Stimulated activated CD8-positive, alpha-beta memory T cell treated with anti-CD3 and anti-CD28 coated beads, Interleukin-4, amount 100 ng/mL, for 1 hour (primary cell): ENCODE measurements at places on chromosomes 6 and 20.

DNA sequence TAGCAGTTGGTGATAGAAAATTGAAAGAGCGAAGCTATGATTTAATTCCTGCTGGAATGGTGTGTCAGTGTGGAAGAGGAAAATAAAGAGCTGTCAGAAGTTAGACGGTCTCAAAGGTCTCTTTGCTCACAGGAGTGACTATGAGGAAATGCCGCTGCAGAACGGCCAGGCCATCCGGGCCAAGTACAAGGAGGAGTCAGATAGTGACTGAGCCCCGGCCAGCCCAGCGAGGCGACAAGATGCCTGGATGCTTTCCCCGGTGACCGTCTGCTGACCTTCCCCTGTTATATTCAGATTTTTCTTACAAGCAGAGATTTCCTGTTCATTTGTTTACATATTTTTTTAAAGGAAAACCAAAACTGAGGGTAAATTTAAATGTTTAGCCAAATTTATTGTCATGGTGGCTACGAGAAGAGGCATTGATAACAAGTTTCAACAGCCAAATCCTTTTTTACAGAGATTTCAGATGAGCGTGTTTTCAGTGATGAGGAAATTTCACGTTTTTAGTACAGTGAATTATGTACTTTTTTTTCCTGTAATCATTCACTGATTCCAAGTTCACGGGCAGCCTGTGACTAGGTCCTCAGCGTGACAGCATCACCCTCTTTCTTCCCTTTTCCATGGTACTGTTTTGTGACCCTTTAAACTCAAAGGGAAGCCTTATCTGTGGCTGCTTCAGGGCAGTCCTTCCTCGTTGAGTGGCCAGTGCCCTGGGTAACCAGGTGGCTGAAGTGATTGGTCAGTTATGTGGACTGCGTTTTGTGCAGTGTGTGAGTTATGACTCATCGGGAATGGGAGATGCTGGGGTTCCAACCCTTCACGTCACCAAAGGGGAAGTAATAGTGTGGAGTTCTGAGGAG, 12.6 kb downstream of the DYNLT1 start:
- no peak for DNase-seq

DNA sequence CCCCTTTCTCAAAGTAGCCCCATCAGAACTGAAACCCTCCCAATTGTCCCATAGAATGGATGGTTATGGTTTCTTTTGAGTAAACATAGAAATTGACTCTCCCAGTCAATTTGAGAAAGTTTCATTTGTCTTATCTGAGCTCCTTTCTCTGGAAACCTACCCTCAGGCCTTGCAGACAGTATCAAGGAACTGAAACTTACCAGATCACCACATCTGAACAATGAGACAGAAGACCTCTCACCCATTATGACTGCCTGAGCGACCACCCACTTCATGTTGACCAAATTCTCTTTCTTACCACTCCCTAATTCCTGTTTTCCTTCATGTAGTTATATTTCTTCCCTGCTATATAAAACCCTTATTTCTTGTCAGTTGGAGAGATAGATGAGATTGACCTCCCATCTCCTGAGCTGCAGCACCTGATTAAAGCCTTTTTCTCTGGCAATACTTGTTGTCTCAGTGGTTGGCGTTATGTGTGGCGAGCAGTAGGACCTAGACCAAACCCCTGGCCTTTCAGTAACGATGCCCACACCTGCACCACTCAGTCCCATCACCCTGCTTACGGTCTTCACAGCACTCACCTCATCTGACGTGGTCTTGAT, 138.9 kb downstream of the ZNF217 start:
- no peak for DNase-seq

- DNase-seq: no peak
Measured at GRCh38 chr6:116206231-116206903, 47.5 kb downstream of the TSPYL4 start.

DNA sequence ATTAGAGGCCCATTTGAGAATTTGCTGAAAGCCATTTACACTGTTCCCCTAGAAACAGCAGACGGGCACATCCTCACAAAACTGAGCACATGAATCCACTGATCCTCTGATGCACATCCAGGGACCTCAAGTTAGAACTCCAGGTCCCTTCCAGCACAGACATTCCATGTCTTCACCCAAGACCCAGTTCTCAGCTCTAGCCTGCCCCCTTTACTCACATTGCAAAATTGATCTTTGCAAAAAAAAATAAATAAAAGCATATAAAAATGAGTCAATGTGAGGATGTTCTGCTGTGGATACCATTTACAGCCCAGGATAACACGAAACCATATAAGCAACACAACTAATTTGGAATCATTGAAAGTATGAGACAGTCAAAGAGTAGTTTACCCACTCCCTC, 458.2 kb upstream of the JARID2 start:
- DNase-seq: no peak

- DNase-seq: no peak
Measured at GRCh38 chr20:17395729-17396128, 135.4 kb downstream of the BFSP1 start.

DNA sequence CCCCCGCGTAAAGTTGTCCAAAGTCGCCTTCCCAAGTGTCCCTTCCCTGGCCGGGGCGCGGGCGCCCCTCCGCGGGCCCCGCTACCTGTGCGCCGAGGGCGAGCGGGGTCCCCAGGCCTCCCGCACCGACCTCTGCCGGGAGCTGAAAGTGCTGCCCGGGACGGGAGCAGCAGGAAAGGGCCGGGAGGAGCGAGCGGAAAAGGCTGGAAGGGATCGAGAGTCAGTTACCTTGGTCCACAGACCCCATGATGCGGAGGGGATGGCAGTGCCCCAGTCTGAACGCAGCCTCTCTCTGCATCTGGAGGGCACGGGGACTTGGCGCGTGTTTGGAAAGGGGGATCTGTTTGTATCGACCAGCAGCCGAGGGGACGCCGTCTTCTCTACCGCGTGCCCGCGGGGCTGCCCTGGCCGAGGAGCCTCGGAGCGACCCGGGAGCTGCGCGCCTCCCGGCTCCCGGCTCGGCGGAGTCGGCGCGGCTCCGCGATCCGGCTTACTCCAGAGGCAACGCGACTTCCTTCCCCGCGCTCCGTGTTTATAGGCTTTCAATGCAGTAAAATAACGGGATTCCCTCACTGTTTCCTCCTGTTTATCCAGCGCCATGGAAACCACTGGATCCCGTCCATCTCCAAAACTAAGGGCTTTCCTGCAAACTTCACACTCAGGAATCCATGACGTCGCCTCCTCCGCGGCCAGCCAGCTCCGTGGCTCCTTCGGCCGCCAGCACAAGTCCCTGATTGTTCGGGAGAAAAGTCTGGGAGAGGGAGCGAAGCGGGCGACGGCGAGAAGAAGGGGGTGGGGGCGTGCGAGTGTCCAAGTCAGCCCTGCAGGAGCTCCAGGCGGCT, 20.0 kb upstream of the NFATC2 start:
- no peak for DNase-seq

GRCh38 chr6:31556307-31556706, 8.9 kb downstream of the NFKBIL1 start:
- DNase-seq: no peak

GRCh38 chr20:58890518-58891085, 38.1 kb downstream of the GNAS start:
- DNase-seq: peak; percentile 57

GRCh38 chr20:2279253-2279779, 16.5 kb upstream of the TGM3 start:
- no peak for DNase-seq

- no peak for DNase-seq
Measured at GRCh38 chr20:50891138-50891537, 40.1 kb downstream of the ADNP start.

DNA sequence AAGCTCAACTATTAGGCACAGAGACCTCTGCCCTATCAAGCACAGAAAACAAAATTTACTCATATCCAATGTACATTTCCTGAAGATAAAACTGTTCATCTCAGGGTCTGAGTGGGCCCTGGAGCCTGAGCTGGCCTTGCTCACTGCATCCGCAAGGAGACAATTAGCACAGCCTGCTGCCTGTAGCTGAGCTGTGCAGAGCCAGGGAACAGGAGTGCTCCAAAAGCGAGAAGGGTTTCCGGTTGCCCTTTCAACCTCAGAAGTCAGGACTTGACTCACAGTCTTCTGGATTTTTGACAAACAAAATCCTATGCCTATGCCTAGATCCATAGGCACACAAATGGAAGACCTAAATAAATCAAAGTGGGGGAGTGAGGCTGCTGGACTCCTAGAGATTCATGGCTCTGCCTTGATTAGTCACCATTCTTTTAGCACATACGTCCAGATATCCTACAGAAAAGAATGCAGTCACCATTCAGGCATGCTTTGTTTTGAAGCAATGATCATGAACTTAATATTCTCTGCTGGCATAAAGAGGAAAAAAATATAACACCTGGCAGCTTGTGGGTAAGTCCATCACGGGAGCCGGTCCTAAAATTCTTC, 73.5 kb downstream of the BFSP1 start:
- no peak for DNase-seq

- DNase-seq: no peak
Measured at GRCh38 chr6:133504761-133505160, 263.6 kb downstream of the EYA4 start.

GRCh38 chr6:101402622-101403031, 9.1 kb downstream of the GRIK2 start:
- no peak for DNase-seq

- DNase-seq: peak; percentile 62
Measured at GRCh38 chr6:26158076-26158580, 70.9 kb downstream of the HFE start.

DNA sequence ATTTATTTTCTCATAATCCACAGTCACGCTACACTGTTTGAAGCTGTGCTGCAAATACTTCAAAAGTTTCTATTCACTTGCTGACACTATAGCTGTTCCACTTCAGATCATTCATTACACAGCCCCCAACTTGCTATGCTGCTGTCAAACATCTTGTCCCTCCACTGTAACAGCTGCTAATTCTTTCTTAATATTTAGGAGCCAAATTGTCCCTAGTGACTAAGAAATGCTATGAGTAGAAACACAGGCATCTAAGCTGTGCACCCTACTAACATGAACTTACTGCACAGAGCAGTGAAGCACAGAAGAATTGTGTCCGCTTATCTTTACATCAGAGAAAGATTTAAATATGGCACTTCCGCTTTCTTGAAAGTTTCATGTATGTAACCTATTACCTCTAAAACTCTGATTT, 91.3 kb downstream of the PDE10A start:
- DNase-seq: no peak

- no peak for DNase-seq
Measured at GRCh38 chr6:100105919-100106529, 112.0 kb upstream of the MCHR2 start.

DNA sequence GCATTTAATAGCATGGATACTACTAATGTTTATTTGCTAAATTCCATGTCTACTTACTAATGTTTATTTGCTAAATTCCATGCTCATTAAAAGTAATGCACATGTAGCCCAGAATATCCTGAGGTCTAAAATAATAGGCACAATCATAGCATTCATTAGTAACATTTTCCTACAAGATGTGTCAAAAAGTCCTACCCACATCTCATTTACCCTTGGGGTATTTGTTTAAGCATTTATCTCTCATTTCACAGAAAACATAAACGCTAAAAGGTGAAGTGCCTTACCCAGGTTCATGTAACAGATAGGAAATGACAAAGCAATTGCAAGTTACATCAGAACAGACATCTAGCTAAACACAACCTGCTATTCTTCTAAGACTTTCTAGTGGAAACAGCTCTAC, 457.1 kb downstream of the HACE1 start:
- DNase-seq: no peak

DNA sequence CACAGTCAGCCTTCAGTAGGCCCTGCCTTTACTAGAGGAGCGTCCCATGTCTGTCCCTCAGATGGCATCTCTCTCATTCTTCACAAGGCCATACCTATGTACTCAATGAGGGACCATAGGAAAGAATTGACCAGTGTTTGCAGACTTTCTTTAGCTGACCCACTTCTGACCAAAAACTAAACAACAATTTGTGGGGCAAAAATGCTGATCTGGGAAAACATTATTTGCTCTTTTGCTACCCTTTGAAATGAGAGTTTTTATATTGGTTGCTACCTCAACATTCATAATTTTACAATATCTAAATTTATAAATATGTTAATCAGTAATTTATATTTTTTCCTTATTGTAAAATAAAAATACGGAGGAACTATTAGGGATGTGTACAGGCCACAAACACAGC, 539.4 kb upstream of the GJE1 start:
- DNase-seq: no peak

DNA sequence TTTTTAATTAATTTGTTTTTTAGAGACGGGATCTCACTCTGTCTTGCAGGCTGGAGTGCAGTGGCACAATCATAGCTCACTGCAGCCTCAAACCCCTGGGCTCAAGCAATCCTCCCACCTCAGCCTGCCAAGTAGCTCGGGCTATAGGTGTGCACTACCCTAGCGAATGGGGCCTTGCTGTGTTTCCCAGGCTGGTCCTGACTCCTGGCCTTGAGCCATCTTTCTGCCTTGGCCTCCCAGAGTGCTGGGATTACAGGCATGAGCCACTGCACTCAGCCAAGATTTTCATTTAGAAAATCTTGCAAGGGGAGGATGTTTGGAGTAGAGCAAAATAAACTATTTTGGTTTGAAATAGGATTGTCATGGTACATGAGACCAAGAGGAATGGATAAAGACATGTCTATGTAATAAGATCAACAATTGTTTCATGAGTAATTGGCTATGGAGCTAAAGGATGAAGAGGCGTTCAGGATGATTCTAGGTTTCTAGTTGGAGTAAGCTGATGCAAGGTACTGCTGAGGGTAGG, 237.8 kb downstream of the UST start:
- DNase-seq: no peak

- no peak for DNase-seq
Measured at GRCh38 chr6:105781915-105782314, 304.2 kb upstream of the PRDM1 start.

- no peak for DNase-seq
Measured at GRCh38 chr6:54236984-54237383, 71.3 kb upstream of the TINAG start.

GRCh38 chr6:160080097-160080496, 41.5 kb upstream of the SLC22A1 start:
- no peak for DNase-seq

DNA sequence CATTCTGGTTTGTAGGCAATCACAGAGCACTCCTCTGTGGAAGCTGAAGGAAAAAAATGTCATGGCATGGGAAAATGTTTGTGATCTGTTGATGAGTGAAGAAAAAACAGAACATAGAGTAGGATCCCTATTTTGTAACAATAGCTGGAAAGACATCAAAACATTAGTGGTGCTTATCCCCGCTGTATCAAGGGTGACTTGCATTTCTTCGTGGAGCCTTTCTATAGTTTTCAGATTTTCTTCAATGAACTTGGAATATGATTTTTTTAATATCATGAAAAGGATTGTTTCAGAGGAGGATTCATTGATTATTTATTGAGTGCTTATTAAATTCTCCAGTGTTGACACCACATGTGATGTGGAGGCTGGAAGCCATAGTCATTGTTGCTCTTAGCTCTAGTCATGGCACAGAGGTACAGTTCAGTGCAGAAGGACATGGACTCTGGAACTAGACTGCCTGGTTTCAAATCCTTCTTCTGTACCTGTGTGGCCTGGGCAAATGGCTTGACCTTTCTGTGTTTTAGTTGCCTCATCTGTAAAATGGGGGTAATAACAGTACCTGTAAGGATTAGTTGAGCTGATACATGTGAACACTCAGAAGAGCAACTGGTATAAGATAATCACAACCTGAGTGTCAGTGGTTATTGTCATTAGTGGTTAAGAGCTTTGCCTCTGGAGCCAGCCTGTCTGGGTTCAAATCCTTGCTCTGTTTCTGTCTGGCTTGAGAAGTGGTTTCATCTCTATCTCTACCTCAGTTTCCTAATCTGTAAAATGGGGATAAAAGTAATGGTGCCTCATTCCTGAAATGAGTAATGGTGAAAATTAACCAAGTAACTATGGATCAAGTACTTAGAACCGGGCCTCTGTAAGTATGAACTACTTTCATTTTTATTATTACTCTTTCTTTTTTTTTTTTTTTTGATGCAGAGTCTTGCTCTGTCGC, 14.7 kb upstream of the CDKN1A start:
- no peak for DNase-seq

- DNase-seq: no peak
Measured at GRCh38 chr6:69780585-69781178, 16.1 kb downstream of the LMBRD1 start.
